ENCODE measurements at places on chromosomes 11 and 22. TPM values are rescaled to one million over a fixed set of nuclear protein-coding genes. Genes with fewer than 3 reads are reported as not detected.
A peak's percentile ranks its signal among the peaks of the same experiment; 100 is the strongest.

DNA sequence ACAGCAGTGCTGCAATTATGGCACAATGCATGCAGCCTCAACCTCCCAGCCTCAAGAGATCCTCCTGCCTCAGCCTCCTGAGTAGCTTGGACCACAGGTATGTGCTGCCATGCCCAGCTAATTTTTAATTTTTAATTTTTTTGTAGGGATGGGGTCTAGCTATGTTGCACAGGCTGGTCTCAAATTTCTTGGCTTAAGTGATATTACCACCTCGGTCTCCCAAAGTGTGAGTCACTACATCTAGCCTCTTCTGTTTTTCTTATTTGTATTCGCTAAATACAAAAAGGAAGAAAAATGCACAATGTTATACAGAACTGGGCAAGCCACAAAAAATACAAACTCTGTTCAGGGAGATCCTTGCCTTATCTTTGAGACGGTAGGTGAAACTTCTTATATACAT lies 62.1 kb downstream of the DDI1 start:
- no peaks in the 10 kb centered on the region for H3K27me3 ChIP-seq
- no peak overlapping the region for H3K27ac ChIP-seq
- H3K4me1 ChIP-seq = no peaks in the 10 kb centered on the region
- no peak overlapping the region for H3K4me3 ChIP-seq
- no peaks in the 10 kb centered on the region for H3K36me3 ChIP-seq

Gene ZFTA
- 7.5 TPM for total RNA-seq

- H3K4me3 ChIP-seq = no peak overlapping the region
- no peaks in the 10 kb centered on the region for H3K27me3 ChIP-seq
- H3K36me3 ChIP-seq = no peaks in the 10 kb centered on the region
- DNase-seq = no peak
- no peak overlapping the region for H3K27ac ChIP-seq
These were observed 98.2 kb upstream of the ALX4 start for GRCh38 chr11:44408141-44408540.

DNA sequence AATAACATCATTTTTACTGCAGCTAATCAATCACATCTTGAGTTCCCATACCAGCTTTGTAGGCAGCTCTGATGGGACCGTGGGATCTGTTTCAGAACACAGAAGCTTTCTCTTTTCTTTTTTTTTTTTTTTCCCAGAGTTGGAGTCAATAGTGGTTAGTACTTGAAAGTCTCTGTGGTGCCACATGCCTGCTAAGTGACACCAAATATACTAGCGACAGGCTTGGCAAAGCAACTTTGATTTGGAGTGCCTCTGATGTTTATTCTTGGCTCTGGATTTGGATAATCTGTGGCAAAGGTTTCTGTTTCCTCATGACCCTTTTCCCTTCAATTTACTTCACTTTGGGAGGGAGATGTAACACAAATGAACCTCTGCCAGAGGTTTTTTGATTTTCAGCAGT lies 681.4 kb upstream of the TENM4 start:
- no peaks in the 10 kb centered on the region for H3K27me3 ChIP-seq
- no peak overlapping the region for H3K4me3 ChIP-seq
- no peaks in the 10 kb centered on the region for H3K36me3 ChIP-seq
- H3K4me1 ChIP-seq = no peaks in the 10 kb centered on the region
- no peak for DNase-seq

DNA sequence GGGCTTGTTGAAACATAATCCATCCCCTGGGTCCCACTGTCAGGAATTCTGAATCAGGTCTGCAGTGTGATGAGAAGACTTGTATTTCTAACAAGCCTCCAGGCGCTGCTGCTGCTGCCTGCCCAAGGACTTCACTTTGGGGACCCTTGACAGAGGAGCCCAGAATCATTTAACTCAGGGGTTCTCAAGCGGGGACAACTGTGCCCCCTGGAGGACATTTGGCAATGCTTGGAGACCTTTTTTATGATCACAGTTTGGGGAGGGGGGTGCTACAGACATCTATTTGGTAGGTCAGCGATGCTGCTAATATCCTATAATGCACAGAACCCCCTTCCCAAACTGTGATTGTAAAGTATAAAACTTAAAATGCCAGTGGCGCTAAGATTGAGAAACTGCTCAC lies 312.8 kb downstream of the OPCML start:
- no peaks in the 10 kb centered on the region for H3K4me1 ChIP-seq
- no peak overlapping the region for H3K27ac ChIP-seq
- no peak for DNase-seq
- H3K27me3 ChIP-seq = peaks cover 3% of the 10 kb centered on the region
- no peaks in the 10 kb centered on the region for H3K36me3 ChIP-seq
- H3K4me3 ChIP-seq = no peak overlapping the region

DNA sequence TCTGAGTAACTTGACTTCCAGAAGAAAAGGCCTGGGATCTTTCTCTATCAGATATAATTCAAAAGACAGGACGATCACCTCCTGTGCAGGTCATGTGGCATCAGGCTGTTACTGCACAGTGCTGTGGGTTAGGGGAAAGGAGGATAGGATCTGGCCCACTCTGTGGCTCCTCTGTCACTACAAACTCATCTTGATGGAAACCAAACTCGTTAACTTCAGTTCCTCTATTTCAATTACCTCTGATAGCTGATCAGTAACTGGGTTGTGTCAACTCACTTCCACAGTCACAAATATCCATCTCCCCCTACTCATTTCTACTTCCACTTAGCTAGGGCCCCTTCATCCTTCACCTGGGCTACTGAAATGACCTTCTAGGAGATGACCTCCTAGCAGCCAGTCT lies 95.2 kb downstream of the RCN1 start:
- no peak for DNase-seq
- no peaks in the 10 kb centered on the region for H3K27me3 ChIP-seq
- H3K4me1 ChIP-seq = no peaks in the 10 kb centered on the region
- no peak overlapping the region for H3K4me3 ChIP-seq
- H3K36me3 ChIP-seq = no peaks in the 10 kb centered on the region

GRCh38 chr22:46147471-46148267 lies 2.7 kb upstream of the PPARA start:
- peaks cover 44% of the 10 kb centered on the region for H3K4me1 ChIP-seq
- DNase-seq = no peak
- peak overlapping the region; percentile 2 for H3K4me3 ChIP-seq
- no peaks in the 10 kb centered on the region for H3K27me3 ChIP-seq

Gene SLC25A18
- total RNA-seq = 0.56 TPM

GRCh38 chr22:37312549-37313183 lies 30.4 kb downstream of the CYTH4 start:
- peaks cover 3% of the 10 kb centered on the region for H3K4me1 ChIP-seq
- no peaks in the 10 kb centered on the region for H3K36me3 ChIP-seq
- no peak overlapping the region for H3K27ac ChIP-seq
- no peak overlapping the region for H3K4me3 ChIP-seq
- H3K27me3 ChIP-seq = no peaks in the 10 kb centered on the region

Measured in psoas muscle (tissue), 8 donors.